ENCODE measurements at places on chromosomes 2 and 18. TPM values are rescaled to one million over a fixed set of nuclear protein-coding genes. Genes with fewer than 3 reads are reported as not detected.

DNA sequence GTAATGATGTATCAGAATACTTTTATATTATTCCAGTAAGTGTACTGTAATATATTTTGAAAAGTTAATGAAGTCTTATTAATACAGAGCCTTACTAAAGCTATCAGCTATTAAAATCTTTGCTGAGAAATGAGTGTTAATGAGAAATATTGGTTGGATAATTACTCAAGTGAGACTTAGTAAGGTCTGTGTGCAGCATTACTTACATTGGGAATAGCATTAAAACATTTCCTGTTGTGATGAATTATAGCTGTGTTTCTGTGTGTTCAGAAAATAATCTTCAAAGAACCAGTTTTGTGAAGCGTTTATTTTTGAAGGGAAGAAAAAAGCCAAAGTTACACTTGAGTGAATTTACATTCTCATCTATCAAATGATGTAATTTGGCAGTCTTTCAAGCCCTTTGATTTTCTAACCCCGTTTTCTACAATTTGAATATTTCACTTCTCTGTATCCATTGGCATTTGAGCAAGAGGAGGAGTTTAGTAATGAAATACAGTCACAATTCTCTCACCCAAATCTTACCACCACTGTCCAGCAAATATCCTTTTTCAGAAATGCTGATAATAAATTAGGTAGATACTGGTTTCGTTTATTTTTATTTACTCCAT lies 123.5 kb upstream of the BOD1L2 start:
- DNase-seq = no peak

GRCh38 chr18:28127763-28128658 lies 48.9 kb downstream of the CDH2 start:
- DNase-seq = no peak

GRCh38 chr2:84776011-84776410 lies 104.9 kb downstream of the TRABD2A start:
- DNase-seq = no peak

GRCh38 chr2:25829828-25830227 lies 48.5 kb downstream of the ASXL2 start:
- DNase-seq = no peak

DNA sequence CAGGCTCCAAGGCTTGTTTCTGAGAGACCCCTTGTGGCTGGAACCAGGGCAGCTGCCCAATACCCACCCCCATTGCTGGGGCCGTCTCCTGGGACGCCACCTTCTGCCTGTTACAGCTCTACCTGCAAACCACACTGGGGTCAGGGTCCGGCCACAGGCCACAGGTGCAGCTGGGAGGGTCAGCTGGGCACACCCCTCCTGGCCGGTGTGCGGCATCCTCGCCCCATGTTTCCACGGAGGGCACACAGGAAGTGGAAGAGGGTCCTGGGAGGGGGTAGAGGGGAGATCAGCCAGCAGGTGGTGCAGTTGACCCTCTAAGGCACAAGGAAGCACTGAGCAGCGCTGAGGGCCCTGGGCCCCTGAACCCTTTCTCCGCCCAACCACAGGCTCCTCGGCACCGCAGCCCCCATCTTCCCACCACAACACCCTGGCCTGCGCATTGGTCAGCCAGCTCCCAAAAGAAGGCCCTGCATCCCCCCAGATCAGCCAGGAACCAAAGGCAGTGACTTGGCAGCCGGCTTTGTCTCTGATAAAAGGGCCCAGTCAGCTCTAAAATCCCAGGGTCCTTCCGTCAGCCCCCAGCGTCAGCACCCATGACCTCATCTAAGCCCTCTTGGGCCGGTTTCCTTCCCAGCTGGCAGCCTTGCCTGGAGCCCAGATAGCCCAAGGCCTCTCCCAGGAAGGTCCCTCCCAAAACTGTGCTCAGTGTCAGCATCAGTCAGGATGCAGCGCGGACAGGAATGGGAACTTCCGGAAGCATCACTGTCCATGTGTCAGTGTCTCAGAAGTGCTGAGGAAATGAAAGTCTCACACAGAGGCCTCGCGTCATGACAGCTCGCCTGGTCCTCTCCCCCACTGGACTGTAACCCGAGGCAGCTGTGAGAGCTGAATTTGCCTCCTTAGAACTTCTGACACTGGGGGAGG lies 1.7 kb downstream of the ERFE start:
- DNase-seq = peak; percentile 59

DNA sequence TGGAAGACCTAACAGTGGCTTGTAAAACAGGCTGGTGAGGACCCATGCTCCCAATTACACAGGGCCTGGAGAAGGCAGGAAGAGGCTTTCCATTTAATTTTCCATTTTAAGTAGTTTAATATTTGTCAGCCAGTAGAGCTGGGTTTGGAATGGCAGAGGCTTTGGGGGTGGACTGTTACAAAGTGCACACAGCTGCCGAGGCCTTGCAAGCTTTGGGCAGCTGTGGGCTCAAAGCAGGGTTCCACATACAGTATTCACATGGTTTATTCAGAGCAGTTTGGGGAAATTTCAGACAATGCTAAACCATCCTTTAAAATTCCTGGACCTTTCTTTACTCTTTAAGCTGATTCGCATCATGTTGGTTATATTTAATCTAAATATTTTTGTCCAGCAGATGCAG lies 132.6 kb downstream of the WDSUB1 start:
- no peak for DNase-seq

GRCh38 chr2:191566344-191566743 lies 111.6 kb upstream of the NABP1 start:
- no peak for DNase-seq

- no peak for DNase-seq
Observed at GRCh38 chr18:41870817-41871216, 84.2 kb upstream of the PIK3C3 start.

DNA sequence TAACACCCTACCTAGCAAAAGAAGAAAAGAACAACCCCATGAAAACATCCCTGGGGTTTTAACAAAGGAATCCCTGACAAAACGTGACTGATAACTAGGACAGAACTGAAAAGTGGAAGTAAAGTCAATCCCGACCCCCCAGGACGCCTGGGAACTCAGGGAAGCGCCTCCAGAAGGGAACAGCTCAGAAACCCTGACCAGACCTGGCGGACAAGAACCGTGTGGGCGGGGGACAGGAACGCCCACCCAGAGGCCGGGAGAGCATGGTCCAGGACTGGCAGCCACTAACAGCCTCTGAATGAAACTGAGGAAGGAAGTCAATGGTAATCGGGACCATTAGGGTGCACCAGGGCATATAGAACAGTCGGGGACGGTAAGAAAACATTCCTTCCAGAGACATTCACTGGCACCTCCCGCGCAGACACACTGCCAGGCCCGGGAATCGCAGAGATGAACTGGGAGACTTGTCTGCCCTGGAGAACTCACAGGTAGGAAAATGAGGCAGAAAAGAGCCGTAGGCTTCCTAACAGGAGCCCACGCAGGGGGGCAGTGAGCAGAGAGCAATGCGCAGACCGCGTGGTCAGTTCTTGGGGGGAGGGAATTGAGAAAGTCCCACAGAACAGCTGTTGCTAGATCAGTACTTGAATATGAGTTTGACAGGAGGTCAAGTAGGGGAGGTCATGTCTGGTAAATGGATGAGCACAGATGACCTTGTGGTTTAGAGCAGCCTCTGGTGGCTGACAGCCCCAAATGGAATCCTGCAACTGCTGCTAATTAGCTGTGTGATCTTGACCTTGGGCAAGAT lies 1.3 kb upstream of the TBC1D8 start:
- no peak for DNase-seq

DNA sequence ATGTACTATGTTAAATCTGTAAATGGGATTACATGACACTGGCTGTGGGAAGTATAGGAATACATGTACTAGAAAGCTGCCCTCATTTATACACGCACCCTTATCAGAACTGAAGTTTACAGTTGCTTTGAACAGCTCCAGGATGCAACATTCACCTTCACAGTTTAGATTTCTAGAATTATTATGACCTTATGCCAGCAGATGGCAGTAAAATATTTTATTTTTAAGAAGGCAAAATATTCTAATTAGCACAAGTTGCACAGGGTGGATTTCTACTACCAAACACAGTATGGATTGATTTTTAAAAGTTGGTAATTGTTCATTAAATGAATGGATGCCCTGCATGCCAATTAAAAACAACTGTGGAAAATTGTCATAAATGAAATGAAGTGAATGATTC lies 670.4 kb downstream of the KCNJ3 start:
- DNase-seq = no peak

GRCh38 chr2:33796511-33796910 lies 197.4 kb upstream of the FAM98A start:
- DNase-seq = no peak

DNA sequence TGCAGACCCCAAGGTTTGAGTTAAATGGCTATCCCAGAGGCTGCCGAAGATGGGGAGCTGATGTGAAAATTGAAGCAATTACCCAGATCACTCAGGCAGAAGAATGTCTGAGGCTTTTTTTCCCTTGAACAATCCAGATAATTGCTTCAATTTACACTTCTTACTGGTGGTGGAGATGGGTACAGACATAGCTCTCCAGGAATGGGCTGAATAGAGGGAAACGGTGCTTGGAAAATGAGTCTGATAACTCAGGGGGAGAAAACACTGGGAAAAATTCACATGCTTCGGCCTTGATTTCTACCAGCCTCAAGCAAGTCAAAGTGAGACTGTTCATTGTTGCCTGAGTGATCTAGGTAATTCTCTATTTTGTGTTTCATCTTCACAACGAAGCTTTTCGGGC lies 9.5 kb upstream of the KIF5C start:
- no peak for DNase-seq

- no peak for DNase-seq
Observed at GRCh38 chr2:114925296-114926255, 483.1 kb downstream of the DPP10 start.

DNA sequence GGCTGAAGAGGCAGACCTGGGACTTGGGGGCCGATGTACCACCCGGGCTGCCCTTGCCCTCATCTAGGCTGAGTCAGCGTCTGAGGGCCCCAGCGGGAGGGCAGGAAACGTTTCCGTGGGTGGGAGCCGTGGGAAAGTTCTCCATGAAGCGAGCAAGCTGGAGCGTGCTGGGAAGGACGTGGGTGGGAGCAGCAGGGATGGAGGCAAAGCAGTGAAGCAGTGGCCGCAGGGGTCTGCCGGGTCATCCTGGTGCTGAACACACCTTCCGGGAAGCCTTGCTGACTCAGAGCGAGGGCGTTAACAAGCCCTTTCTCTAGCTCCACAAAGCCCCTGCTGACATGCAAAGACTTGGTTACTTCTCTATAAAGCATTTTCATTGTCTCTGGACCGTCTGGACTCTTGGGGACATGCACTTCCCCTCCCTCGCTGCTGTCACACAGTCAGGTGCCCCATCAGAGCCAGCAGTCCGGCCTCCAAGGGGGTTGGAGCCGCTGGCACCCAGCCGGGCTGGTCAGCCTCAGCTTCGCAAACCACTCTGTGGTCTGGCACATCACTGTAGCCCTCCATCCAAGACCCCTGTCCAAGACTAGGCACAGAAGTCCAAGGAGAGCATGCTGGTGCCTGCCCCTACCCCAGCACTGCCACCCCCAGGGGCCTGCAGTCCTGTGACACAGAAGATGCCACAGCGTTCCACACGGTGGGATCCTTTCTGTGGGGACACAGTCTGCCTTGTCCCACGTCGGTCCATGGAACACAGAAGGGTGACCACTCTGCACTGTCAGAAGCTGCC lies 115.1 kb upstream of the GPC1 start:
- no peak for DNase-seq

GRCh38 chr2:156279446-156280150 lies 52.9 kb downstream of the NR4A2 start:
- no peak for DNase-seq

DNA sequence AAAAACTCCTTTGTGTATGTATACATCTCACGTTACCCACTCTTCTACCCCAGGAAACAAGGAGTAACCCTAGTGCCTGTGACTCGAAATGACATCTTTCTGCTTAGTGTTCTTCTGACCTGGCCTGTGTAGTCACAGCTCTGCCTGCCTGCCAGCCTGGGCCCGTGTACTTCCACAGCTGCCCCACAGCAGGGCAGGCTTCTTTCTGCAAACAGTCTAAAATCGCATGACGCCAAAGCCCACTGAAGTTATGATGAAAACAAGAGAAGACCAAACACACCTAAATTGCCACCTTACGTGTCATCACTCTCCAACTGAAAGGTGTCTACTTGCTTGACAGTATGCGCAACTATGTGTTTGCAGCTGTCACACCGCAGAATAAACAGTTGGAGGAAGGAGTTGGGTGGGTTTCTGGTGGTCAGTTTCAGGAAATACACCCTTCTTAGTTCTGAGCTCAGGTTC lies 1.5 kb downstream of the GAREM1 start:
- DNase-seq = no peak

DNA sequence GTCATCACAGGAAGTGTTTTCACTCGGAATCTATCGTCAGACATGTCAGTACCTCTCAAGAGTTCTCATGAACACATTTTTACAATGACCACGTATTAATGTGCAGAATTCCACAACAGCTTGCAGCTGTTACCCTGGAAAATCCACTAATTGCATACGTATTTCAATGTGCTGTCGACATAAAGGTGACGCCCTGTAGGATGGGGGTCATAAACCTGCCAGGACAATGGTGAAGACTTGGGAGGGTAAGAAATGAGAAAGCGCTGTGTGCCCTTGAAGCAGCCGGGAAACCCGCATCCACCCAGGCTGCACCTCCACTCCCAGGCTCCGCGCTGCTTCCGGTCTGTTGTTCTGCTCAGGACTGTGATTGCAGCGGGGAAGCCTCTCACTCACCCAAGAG lies 14.0 kb downstream of the TMEM18 start:
- DNase-seq = no peak

DNA sequence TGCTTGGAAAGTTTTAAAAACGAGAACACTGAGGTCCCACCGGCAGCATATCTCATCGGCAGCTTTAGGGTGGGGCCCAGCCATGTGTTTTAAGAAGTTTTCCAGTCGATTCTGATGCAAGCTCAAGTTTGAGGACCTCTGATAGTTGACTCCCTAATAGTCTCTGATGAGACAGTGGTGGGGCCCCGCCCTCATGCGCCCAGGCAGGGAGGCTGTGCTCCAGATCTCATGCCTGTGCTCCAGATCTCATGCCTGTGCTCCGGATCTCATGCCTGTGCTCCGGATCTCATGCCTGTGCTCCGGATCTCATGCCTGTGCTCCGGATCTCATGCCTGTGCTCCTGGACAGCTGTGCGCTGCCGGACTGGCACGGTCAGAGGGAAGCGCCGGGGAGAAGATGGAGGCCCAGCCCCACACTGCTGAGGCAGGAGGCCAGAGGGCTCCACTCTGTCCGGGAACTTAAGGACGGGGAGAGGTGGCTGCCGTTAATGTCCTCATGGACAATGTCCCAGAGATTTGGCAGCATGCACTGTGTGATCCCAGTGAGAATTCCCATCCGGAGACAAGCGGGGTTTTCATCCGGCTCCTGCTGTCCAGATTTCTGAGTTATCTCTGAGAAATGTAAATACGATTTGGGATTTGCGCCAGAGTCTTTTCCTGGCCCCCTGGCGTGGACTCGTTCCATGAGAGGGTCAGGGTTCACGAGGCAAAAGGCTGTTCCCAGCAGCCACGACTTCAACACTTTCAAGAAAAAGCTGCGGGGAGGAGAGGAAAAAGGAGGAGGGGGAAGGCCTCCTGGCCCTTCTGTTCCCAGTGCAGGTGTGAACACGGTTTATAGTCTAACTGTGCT lies 9.4 kb upstream of the COLEC11 start:
- DNase-seq = no peak

- no peak for DNase-seq
Observed at GRCh38 chr2:186959486-186959885, 110.5 kb upstream of the ZSWIM2 start.

- no peak for DNase-seq
Observed at GRCh38 chr2:61878761-61879160, 9.7 kb downstream of the CCT4 start.

HAAO gene
- total RNA-seq = 3.9 TPM

PIK3C3 gene
- total RNA-seq = 63.2 TPM

SLC9A4 gene
- total RNA-seq = not detected

SOCS6 gene
- total RNA-seq = 19.4 TPM

SERPINB10 gene
- total RNA-seq = 1.0 TPM

CREG2 gene
- not detected for total RNA-seq

SGPP2 gene
- 49.9 TPM for total RNA-seq

CFAP53 gene
- total RNA-seq = not detected

NOP58 gene
- 48.0 TPM for total RNA-seq

KLF11 gene
- total RNA-seq = 56.6 TPM

All from suprapubic skin (tissue), 4 donors.